ENCODE measurements at places on chromosomes 6 and 20.

DNA sequence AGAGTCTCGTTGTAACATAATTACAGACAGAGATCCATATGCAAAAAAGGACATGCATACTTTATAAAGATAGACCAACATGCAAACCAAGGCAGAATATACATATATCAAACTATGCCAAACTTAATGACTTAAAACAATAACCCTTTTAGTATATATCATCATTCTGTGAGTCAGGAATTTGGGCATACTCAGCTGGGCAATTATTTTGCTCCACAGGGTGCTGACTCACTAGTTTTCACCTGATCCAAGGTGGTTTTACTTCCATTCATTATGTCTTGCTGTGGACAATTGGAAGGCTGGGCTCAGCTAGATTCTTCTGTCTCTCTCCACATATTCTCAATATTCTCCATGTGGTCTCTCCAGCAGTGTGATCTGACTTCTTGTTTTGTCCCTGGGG is 41.2 kb upstream of the RNF146 start:
- DNase-seq = no peak

GRCh38 chr20:43681468-43681942 is 14.6 kb downstream of the MYBL2 start:
- no peak for DNase-seq

GRCh38 chr6:41098366-41098765 is 25.6 kb downstream of the NFYA start:
- DNase-seq = no peak

- DNase-seq = no peak
These were observed 1.4 kb upstream of the MUC21 start for GRCh38 chr6:30981942-30982772.

DNA sequence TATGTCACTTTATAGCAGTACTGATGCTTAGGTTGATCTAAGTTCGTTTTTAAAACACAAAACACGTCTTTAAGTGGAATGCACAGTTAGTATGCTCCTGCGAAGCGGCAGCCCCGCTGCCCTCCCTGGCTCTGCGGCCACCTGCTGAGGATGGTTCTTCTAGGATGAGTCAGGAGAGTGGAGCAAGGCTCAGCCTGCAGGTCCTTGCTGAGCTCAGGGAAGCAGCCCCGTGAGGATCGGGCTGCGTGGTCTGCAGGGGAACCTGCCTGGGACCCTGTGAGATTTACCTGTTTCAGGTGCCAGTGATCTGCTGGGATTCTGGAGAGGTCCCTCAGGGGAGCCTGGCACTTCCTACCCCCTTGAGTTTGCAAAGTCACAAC is 57.5 kb downstream of the SYNJ2 start:
- DNase-seq = no peak

GRCh38 chr6:157821342-157822033 is 1.6 kb upstream of the SNX9 start:
- no peak for DNase-seq

DNA sequence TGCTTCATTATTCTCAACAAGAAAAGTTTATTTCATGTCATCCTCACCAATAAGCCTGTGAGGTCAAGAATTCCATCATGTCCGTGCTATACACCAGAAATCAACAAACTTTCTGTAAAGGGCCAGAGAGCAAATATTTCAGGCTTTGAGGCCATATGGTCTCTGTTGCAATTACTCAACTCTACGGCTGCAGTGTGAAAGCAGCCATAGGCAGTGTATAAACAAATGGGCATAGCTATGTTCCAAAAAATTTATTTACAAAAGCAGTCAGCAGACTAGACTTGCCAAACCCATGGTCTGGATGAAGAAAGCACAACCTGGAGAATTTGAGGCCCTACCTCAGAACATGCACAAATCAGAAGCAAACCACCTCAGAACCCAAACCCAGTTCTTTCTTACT is 118.5 kb downstream of the PCSK2 start:
- DNase-seq = no peak

GRCh38 chr6:131954775-131955107 is 3.6 kb upstream of the CCN2 start:
- no peak for DNase-seq

DNA sequence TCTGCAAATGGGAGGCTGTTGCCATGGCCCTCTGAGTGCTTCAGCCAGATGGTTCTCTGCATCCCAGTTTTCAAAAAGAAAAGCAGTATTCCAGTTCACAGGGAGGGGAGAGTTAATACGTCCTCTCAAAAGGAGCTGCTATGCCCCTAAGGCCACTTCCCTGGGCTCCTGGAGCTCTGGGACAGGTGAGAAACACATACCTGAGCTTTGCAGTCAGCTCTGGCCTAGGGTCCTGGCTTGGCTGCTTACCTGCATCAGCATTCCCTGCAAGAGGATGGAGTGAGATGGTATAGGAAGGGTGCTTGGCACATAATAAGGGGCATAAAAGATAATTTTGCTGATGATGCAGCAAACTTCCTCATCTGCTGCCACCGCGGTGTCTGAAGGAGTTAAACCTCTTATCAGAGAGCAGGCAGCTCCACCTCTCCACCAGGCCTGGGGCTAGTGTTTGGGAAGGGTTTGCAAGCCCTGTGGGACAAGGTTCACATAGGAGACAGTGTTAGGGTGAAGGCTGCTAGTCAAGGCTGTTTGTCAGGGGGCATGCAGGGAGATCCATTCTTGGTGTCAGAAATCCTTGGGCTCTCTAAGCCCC is 62.7 kb downstream of the SLC24A3 start:
- no peak for DNase-seq

DNA sequence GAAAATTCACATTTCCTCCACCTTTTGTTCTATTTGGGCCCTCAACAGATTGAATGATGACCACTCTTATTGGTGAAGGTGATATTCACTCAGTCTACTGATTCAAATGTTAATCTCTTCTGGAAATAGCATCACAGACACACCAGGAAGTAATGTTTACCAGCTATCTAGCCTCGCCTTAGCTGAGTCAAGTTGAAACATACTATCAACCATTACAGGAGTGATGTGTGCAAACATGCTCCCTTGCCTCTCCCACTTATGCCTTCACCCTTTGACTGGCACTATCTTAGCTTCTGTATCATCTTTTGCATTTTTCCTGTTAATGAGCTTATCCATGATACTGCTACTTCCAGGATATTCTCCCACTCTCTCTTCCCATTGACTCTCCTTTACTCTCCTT is 191.9 kb downstream of the CENPW start:
- DNase-seq = no peak

- no peak for DNase-seq
These were observed 586 bp upstream of the NQO2 start for GRCh38 chr6:2998998-2999617.

DNA sequence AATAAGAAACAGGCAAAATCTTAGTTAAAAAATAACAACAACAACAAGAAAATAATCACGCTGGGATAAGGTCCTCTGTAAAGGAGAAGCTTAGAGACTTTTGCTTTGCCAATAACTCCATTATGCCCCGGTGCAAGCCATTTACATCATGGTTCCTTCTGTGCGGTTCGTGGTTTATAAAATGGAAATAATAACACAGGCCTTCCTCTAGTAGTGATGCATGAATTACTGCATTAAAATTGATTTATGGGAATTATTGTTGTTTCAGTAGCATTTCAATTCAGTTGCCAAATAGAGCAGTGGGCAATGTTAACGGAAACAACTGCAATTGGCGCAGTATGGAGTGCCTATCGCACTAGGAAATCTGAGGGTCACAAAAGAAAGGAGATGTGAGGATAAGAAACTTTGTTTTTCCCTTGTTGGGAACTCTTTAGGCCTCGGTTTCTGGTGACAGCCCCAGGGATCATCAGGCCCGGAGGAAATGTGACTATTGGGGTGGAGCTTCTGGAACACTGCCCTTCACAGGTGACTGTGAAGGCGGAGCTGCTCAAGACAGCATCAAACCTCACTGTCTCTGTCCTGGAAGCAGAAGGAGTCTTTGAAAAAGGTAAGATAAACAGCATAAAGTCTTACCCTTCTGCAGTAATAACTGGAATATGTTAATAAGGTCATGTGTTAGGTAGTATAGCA is 1.1 kb downstream of the CD109 start:
- no peak for DNase-seq

- DNase-seq = no peak
These were observed 128.6 kb downstream of the RNF144B start for GRCh38 chr6:18515767-18516166.

- DNase-seq = no peak
These were observed 73.0 kb upstream of the TULP1 start for GRCh38 chr6:35585658-35586057.

- DNase-seq = no peak
These were observed 19.0 kb upstream of the CBFA2T2 start for GRCh38 chr20:33470866-33471265.

DNA sequence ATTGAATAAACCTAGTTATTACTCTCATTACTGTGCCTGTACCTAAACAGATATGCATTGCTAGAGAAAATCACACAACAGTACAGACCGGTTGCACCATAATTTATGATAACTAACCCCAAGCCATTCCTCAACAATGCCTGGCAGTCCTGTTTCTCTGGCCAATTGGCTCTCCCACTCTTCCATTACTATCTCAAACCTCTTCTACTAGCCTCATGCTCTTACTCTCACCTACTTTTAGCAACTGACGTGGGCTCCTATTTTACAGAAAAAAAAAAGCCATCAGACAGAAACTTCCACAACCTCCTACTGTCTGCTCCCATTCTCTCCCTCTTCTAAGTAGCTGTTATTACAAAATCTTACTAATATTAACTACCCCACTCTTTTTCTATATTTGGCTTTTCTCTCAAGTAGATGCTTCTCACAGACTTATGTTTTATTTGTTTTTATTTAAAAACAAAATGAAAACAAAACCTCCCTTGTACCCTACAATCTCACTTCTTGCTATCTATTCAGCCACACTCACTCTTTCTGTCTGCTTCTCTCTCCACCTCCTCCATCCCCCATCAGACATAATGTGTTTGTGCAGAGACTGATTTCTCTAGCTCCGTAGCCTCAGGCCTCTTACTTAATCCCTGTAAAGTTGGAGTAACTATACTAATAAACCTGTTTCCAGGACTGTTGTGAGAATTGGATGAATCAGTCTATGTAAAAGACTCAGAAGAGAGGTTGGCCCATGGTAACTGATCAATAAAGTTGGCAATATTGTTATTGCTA is 9.1 kb downstream of the GOPC start:
- no peak for DNase-seq
